ENCODE measurements at places on chromosomes 12 and 14.

GRCh38 chr14:23115039-23115731 is 3.9 kb downstream of the CEBPE start:
- no peak for DNase-seq

GRCh38 chr12:103401421-103401820 is 94.3 kb downstream of the C12orf42 start:
- DNase-seq, result no peak

- no peak for DNase-seq
These were observed 32.2 kb upstream of the DICER1 start for GRCh38 chr14:95189367-95190132.

- DNase-seq, result no peak
These were observed 249.3 kb upstream of the AVPR1A start for GRCh38 chr12:63400318-63400717.

- DNase-seq, result no peak
These were observed 11.5 kb downstream of the NFYB start for GRCh38 chr12:104126548-104126947.

GRCh38 chr12:10363914-10364814 is 25.7 kb downstream of the KLRK1 start:
- no peak for DNase-seq

GRCh38 chr12:13676880-13677279 is 304.5 kb downstream of the GRIN2B start:
- no peak for DNase-seq

- DNase-seq, result peak; percentile 57
These were observed 55.6 kb upstream of the PPP2R5C start for GRCh38 chr14:101705733-101706508.

All from effector memory CD8-positive, alpha-beta T cell (primary cell).